Smooth muscle cell of the pulmonary artery (primary cell): ENCODE measurements at places on chromosomes 3 and 15. TPM values are rescaled to one million over a fixed set of nuclear protein-coding genes. Genes with fewer than 3 reads are reported as not detected.

FGF7 gene
- total RNA-seq, result 157 and 355 TPM in 2 replicates

BOC gene
- total RNA-seq, result 7.6 and 15.6 TPM in 2 replicates

ATP13A5 gene
- not detected in 2 replicates for total RNA-seq

IL17RB gene
- under 0.01 TPM in 1 of 2 replicates, not detected in the other for total RNA-seq

WDR93 gene
- 0.07 TPM in 1 of 2 replicates, not detected in the other for total RNA-seq

FRMD5 gene
- total RNA-seq, result 10.0 and 30.2 TPM in 2 replicates

CILP gene
- total RNA-seq, result 0.07 TPM in 2 replicates

PLIN1 gene
- total RNA-seq, result 0.23 and 0.33 TPM in 2 replicates

P2RY14 gene
- total RNA-seq, result 0.20 TPM in 1 of 2 replicates, not detected in the other

CCRL2 gene
- 0.10 and 0.26 TPM in 2 replicates for total RNA-seq

MORC1 gene
- total RNA-seq, result not detected in 2 replicates

C3orf80 gene
- total RNA-seq, result 1.7 and 1.8 TPM in 2 replicates

WHAMM gene
- 4.2 and 5.3 TPM in 2 replicates for total RNA-seq

IQCF5 gene
- not detected in 2 replicates for total RNA-seq

FAM81A gene
- 0.20 and 0.33 TPM in 2 replicates for total RNA-seq

CCDC13 gene
- 0.26 and 0.36 TPM in 2 replicates for total RNA-seq

UQCRC1 gene
- total RNA-seq, result 229 and 273 TPM in 2 replicates

CCDC54 gene
- total RNA-seq, result not detected in 2 replicates

DPPA4 gene
- under 0.01 TPM in 1 of 2 replicates, not detected in the other for total RNA-seq

NPAP1 gene
- not detected in 2 replicates for total RNA-seq

TMOD3 gene
- total RNA-seq, result 42.7 and 46.3 TPM in 2 replicates

TGM4 gene
- total RNA-seq, result not detected in 2 replicates

HTR3D gene
- total RNA-seq, result not detected in 2 replicates

STXBP5L gene
- total RNA-seq, result not detected in 2 replicates

NME9 gene
- total RNA-seq, result 0.07 TPM in 1 of 2 replicates, not detected in the other

GPX1 gene
- 122 and 194 TPM in 2 replicates for total RNA-seq

AP3S2 gene
- 35.8 and 52.9 TPM in 2 replicates for total RNA-seq

ACTRT3 gene
- total RNA-seq, result 5.7 and 6.4 TPM in 2 replicates

WDR72 gene
- not detected in 2 replicates for total RNA-seq

CHRM5 gene
- total RNA-seq, result 0.07 TPM in 1 of 2 replicates, not detected in the other

CATSPER2 gene
- 1.3 and 2.0 TPM in 2 replicates for total RNA-seq

UBE2Q2 gene
- 58.6 and 61.5 TPM in 2 replicates for total RNA-seq

IL16 gene
- total RNA-seq, result 0.20 and 0.65 TPM in 2 replicates

SMAD6 gene
- total RNA-seq, result 20.8 and 27.9 TPM in 2 replicates

CADM2 gene
- total RNA-seq, result 0.65 TPM in 1 of 2 replicates, not detected in the other

ZNF860 gene
- total RNA-seq, result 0.33 and 0.46 TPM in 2 replicates

UPK1B gene
- 0.17 and 0.98 TPM in 2 replicates for total RNA-seq

NEK10 gene
- total RNA-seq, result 13.0 and 16.2 TPM in 2 replicates

CPN2 gene
- not detected in 2 replicates for total RNA-seq

GOLGA6L10 gene
- 0.85 and 1.3 TPM in 2 replicates for total RNA-seq

SLC6A20 gene
- not detected in 2 replicates for total RNA-seq
